ENCODE measurements at places on chromosomes 7 and 10.

DNA sequence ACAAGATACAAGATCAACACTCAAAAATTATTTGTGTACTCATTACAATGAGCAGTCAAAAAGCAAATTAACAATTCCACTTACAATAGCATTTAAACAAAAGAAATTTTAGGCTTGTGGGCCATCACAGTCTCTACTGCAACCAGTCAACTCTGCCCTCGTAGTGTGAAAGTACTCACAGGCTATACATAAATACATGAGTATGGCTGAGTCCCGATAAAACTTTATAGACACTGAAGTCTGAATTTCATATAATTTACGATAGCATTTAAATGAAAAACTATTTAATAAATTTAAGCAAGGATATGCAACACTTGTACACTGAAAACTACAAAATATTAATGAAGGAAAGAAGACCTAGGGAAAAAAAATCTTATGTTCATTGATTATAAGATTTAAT, 90.1 kb downstream of the ZNF33B start:
- DNase-seq, result no peak

GRCh38 chr7:32518534-32519140, 23.3 kb downstream of the AVL9 start:
- peak; percentile 62 for DNase-seq

DNA sequence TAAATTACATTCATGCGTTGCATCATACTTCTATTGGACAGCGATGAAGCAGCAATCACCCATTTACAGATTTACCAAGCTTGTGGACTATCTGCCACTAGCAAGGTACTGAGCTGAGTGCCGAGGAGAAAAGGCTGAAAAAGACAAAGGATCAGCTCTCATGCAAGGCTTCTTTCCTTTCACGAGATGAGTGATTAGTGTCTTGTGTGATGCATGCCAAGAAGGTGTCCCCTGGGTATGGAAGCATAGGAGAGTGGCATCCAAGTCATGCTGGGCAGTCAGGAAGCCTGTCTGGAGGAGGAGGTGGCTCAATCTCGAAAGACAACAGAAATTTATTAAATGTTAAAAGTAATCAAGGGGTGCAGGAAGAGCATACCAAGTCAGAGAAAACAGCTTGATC, 40.9 kb downstream of the ACSM6 start:
- DNase-seq, result no peak

- DNase-seq, result no peak
Measured at GRCh38 chr10:121702351-121703320, 104.4 kb upstream of the FGFR2 start.

- DNase-seq, result no peak
Measured at GRCh38 chr10:56319386-56319785, 41.7 kb downstream of the ZWINT start.

GRCh38 chr10:131650169-131650705, 250.6 kb upstream of the PPP2R2D start:
- DNase-seq, result no peak

Measured in erythroblast (primary cell).